Muscle of back (tissue), 13 donors: ENCODE measurements at places on chromosomes 7 and 10.

- DNase-seq = no peak
These were observed 23.4 kb downstream of the JAZF1 start for GRCh38 chr7:28157076-28157745.

GRCh38 chr7:128115336-128115820, 84.1 kb upstream of the LRRC4 start:
- DNase-seq = no peak

DNA sequence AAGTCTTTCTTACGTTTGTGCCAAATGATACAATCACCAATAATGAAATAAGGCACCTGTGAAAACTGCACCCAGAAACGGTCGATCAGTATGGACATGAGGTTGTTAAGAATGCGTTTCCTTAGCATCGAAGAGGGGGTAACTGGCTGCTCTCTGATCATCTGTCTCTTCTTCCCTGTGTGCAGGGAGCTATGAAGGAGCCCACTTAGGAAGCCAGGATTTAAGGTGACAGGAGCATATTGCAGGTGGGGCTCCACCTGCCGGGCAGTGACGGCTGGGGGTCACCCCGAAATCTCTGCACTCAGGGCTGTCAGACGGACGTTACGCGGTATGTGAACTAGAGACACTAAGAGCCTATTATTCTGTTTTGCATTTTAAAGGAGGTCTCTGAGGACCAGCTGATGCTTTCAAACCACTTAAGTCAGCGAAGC, 64.5 kb downstream of the CARD11 start:
- no peak for DNase-seq

DNA sequence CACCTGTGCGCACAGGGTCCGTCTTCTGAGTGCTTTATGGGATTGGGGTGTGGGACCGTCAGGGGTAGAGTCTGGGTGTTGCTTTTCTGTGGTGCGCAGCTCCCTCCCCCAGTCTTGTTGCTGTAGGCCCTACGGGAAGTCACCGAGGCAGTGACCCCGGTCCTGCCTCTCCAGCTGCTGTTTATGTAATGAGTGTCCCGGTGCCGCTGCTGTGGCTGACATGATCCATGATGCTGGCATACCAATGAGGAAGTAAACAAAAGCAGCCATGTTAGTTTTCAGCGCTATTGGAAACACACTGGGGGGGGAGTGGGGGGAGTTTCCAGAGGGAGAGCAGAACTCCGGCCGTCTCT, 1.1 kb downstream of the TRIM8 start:
- peak; percentile 84 for DNase-seq

DNA sequence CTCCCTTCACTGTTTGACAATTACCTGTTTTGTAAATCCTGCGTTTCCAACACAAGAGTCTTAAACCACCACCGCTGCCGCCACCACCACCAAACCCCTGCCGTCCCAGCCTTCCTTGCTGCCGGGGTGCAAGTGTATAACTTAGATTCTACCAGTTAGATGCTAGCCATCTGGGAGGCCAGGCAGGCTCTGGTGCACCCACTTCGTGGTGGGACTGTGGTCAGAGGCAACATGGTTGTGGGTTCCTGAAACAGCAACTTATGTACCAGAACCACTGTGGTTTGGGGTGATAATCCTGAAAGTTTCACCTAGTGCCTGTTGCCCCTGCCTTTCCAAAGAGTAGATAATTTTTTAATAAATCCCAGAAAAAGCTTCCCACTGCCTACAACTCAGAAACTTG, 510.5 kb downstream of the CCSER2 start:
- DNase-seq = no peak

GRCh38 chr10:27504808-27505460, 830 bp downstream of the RAB18 start:
- DNase-seq = no peak

- peak; percentile 28 for DNase-seq
These were observed 33.4 kb upstream of the NPVF start for GRCh38 chr7:25261545-25262140.

- no peak for DNase-seq
These were observed 278.1 kb upstream of the TMEM229A start for GRCh38 chr7:124310934-124311390.

DNA sequence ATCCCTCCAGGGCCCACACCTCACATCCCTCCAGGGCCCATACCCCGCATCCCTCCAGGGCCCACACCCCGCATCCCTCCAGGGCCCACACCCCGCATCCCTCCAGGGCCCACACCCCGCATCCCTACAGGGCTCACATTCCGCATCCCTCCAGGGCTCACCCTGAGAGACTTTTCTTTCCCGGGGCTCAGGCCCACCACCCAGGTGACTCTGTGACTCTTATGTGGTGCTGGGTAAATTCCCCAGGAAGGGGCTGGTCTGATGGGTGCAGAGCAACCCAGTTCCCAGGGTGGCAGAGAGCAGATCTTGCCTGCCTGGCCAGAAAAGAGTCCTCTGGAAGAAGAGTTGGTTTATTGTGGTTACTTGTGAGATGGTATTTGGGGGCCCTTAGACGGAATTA, 290.7 kb downstream of the TCERG1L start:
- no peak for DNase-seq

GRCh38 chr7:14195079-14195478, 205.6 kb upstream of the ETV1 start:
- no peak for DNase-seq

GRCh38 chr10:119778776-119779445, 53.1 kb downstream of the INPP5F start:
- DNase-seq = no peak

GRCh38 chr10:70074971-70075370, 22.3 kb downstream of the MACROH2A2 start:
- no peak for DNase-seq

- DNase-seq = no peak
These were observed 37.9 kb upstream of the RET start for GRCh38 chr10:43038783-43039623.

DNA sequence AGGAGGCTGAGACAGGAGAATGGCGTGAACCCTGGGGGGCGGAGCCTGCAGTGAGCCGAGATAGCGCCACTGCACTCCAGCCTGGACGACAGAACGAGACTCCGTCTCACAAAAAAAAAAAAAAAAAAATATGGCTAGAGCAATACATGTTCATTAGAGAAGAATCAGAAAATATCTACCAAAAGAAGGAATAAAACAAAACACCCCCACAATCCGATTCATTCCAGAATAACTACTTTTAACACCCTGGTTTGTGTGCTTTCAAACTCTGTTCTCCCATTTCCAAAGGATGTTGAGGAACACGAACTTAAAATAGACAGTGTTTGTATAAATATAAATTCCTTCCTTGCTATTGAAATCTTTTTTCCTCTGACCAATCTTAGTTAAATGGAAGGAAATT, 6.5 kb downstream of the PDSS1 start:
- no peak for DNase-seq

DNA sequence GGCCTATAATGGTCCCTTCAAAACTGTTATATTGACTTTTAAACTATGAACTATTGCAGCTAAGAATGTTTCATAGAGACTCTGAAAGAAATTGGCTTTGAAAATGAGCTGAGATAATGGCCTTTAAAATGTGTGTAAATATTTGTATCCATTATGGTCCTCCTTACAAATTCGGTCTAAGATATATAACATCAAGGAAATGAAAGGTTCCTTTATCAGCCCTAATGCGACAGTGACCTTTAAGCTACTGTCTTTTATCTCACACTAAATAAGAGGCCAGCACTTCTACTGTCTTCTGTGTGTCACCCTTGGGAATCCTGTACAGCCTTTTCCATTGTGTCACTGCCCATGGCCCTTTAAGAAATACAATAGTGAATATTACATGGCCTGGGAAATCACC, 19.5 kb downstream of the COL28A1 start:
- DNase-seq = no peak

DNA sequence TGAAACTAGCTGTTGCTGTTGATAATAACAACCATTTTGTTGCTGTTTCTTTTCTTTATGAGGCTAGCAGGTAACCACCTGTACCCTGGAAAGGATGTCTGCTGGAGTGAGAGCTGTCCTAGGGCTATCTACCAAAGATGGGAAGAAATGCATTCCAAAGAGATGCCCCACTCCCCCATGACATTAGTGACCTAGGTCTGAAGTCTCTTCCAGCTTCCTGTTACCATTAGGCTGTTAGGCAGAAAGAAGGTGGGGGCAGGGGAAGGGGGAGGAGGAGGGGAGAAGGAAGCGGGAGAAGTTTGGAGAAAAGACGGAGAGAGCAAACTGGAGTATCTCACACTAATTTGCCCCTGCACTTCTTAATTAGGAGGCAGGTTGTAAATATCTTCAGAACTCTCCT, 118.5 kb downstream of the ABLIM1 start:
- DNase-seq = no peak

GRCh38 chr7:2080060-2080387, 152.7 kb downstream of the MAD1L1 start:
- no peak for DNase-seq

DNA sequence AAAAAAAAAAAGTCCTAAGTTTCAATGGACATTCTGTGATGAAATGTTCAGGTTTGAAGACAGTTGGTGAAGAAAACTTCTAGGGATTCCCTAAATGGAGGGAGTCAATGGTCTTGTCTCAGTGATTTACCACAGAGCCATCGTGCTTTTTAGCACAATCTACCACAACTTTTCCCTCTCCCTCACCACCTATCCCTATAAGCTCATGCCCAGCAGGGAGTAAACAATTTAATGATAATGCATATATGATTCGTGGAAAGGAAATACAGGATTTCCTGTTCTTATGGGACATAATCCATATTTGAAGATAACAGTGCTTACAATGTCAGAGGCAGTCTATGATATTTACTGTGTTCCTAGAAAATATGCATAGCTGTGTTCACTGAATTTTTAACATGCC, 38.4 kb upstream of the CD36 start:
- DNase-seq = no peak

DNA sequence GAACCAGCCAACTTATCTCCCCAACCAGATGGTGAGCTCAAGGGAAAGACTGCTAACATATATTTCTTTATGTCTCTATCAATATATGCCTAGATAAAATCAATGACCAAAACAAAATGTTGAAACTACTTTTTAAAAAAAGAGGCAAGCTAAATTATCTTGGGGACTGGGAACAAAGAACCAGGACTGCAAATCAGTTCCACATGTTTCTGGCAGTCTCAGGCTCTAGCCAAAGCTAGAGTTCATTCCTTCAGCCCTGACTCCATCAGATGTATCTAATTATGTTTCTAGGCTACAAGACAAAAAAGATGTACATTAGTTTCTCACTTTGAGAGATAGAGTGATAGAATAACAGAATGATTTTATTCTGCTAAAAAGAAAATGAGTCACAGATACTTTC, 1290.3 kb upstream of the SORCS1 start:
- DNase-seq = peak; percentile 83

DNA sequence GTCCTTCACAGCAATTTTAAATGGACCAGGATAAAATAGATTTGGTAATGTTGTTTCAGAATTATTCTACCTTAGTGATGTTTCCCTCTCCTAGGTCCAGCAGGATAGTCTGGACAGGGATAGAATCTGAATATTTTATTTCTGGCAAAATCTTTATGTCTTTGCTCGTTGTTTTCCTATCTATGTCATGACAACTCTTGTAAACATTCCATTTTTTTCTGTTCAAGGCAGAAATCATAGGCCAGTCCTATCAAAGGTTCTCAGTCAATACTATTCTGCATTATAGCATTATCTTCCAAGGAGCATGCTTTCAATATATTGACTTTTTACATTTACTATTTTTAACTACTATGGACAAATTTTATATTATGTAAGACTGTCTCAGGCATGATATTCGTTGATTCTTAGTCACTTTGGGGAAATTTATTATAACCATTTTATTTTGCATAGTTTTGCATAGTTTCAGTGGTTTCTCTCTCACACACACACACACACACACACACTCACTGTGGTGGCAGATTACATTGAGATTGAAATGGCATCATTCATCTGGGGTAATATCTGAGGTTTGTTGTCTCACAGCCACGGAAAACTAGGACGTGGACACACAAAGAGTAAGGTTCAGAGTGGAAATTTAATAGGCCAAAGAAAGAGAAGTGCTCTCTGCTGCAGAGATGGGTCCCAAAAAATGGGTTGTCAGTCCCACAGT, 17.2 kb downstream of the TAS2R60 start:
- no peak for DNase-seq

DNA sequence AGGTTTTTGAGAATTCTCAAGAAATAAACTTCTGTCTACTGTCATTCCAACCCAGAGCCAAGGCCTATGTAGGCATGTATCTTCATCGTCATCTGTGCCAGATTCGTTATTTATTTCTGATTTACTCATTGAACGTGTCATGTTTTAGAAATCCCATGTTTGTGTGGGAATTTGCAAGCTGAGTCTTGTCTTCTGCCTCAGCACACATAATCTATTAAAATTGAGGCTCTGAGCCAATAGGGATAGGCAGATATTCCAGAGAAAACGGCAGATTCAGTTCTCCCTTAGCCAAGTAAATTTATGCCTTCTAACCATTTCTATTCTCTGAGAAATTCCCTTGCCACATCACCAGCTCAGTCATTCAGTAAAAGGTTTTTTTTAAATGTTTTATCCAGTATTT, 444.6 kb downstream of the REEP3 start:
- no peak for DNase-seq

DNA sequence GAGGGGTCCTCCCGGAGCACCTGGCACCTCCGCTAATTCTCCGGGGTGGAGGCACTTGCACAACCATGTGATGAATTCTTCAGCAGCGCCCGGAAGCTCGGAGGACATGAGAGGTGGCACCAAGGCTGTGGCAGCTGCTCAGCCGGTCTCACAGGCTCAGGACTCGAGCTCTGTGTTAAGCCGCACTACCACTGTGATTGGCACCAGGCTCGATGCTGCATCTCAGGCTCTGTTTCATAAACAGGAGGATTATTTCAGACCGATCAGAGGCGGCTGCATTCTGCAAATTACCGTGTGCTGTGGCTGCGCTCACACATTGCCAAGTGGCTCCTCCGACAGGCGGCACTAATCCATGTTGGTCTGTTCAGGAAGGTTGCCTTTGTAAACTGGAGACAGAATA, 495.2 kb downstream of the DNAJB6 start:
- no peak for DNase-seq

- no peak for DNase-seq
These were observed 277.1 kb downstream of the TCERG1L start for GRCh38 chr10:131034451-131034850.

DNA sequence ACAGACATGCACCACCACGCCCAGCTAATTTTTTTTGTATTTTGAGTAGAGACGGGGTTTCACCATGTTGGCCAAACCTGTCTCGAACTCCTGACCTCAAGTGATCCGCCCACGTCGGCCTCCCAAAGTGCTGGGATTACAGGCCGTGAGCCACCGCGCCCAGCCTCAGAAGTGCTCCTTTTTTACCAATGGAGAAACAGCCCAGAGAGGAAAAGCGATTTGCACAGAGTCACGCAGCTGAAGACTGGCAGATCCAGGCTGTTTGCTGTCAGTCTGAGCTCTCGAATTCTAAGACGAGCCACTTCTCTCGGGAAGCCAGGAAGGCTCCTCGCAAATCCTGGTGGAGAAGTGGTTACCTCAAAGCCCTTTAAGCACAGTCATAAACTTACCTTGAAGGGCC, 57.4 kb upstream of the SDK1 start:
- no peak for DNase-seq

- DNase-seq = no peak
These were observed 10.5 kb downstream of the RPS24 start for GRCh38 chr10:78044179-78044578.

GRCh38 chr7:123580406-123581161, 21.0 kb upstream of the ASB15 start:
- DNase-seq = peak; percentile 26
